HFFc6 (cell line): ENCODE measurements at places on chromosomes 1 and 21. TPM values are rescaled to one million over a fixed set of nuclear protein-coding genes. Genes with fewer than 3 reads are reported as not detected.

DNA sequence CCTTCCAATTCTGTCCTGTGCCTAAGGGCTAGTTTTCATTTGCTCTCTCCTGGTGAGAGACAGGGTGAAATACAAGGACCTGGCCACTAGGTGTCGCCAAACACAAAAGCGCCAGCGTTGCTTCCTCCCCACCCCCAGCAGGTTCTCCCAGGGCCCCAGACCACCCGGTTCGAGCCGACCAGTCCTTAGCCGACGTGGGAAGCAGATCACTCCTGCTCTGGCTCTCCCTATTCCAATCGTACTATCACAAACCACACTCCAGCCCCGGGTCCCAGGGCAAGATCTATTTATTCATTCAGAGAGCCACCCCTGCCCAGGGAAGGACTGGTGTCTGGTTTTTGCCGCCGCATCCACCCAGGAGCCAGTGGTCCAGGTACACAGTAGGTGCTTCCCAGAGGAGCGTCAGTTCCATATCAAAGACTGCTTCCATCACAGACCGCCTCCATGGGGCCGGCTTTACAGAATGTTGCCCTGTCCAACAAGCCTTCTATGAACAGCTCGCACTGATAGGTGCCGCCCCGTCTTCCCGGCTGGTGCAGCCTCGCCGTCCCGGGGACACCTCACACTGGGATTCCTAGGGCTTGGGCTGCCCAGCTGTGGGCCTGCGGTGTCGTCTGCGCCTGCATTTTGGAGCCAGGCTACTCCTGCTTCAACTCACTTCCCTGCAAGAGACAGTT is 35.0 kb downstream of the CTNNBIP1 start:
- DNase-seq: peak; percentile 41

- no peak for DNase-seq
These were observed 213.0 kb upstream of the CACYBP start for GRCh38 chr1:174786760-174787159.

The HSD11B1 gene
- total RNA-seq: not detected in 2 replicates

DNA sequence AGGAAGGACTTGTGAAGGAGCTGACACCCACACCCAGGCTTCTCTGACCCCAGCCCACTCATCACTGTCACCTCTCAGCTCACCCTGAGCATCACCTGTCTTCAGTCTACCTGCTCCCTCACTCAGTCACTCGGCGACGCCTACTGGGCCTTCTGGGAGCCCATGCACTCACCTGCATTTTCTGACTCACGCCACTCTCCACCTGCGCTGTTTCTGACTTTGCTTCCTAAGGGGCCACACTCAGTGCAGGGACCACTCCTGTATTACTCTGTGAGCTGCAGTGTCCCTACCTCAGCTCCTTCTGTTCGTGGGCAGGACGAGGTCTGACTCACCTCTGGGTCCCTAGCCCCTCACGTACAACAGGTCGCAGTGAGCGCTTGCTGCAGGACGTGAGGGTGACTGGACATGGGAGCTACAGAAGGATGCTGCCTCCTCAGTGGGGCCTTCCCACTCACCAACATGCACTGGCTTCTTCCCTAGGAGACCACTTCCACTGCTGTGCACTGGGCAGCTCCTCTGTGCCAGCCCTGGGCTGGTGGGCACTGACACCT is 102.3 kb downstream of the GLIS1 start:
- no peak for DNase-seq

- no peak for DNase-seq
These were observed 11.7 kb upstream of the SLC26A9 start for GRCh38 chr1:205954819-205955404.

DNA sequence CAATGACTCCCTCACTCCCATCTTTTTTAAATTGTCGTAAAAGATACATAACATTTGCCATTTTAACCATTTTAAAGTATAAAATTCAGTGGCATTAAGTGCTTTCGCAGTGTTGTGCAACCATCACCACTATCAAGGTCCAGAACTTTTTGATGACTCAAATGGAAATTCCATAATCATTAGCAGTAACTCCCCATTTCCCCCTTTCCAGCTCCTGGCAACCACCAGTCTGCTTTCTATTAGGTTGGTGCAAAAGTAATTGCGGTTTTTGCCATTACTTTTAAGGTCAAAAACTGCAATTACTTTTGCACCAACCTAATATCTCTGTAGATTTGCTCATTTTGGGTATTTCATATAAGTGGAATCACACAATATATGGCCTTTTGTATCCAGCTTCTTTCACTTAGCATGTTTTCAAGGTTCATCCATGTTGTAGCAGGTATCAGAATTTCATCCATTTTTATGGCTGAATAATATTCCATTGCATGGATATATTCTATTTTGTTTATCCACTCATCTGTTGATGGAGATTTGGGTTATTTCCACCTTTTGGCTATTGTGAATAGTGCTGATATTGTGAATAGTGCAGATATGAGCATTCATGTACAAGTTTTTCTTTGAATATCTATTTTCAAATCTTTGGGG is 159.7 kb downstream of the HIVEP3 start:
- DNase-seq: peak; percentile 89
